MM.1S (cell line): ENCODE measurements at places on chromosomes 7 and 10.

GRCh38 chr7:139232904-139233303 is 1.9 kb downstream of the UBN2 start:
- no peak for DNase-seq

GRCh38 chr7:115356139-115356746 is 434.3 kb downstream of the MDFIC start:
- peak; percentile 34 for DNase-seq

DNA sequence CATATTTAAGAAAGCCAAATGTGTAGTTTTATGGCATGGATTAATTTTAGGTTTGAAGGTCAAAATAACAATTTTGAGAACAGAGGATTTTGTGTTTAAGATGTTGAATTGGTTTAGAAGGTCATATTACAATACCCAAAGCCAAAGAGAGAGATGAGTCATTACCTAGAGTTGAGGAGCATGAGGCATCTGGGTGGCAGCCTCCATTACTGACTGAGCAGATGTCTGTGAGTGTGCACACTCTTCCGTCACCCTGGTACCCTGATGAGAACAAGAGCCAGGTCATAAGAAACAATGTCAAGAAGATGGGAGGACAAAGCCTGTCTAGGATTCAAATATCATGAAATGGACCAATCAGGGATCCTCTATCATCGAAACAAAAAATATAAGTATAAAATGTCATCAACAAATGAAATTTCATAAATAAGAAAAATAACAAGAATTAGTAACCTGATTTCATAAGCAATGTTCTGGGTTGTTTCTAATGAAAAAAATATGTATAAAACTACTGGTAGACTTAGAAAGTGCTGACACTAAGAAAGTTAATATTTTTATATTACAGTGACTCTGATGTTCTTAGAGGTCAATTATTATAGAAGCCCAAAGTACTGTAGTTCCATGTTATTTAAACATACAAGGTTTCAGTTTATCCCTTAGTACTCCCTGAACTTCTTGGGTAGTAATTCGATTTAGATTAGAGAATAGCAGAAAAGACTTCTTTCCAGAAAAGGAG is 20.0 kb downstream of the CUBN start:
- DNase-seq: no peak

- DNase-seq: peak; percentile 69
Measured at GRCh38 chr7:131688738-131689661, 132.6 kb upstream of the PODXL start.

GRCh38 chr10:17790651-17791050 is 18.5 kb upstream of the MRC1 start:
- no peak for DNase-seq

DNA sequence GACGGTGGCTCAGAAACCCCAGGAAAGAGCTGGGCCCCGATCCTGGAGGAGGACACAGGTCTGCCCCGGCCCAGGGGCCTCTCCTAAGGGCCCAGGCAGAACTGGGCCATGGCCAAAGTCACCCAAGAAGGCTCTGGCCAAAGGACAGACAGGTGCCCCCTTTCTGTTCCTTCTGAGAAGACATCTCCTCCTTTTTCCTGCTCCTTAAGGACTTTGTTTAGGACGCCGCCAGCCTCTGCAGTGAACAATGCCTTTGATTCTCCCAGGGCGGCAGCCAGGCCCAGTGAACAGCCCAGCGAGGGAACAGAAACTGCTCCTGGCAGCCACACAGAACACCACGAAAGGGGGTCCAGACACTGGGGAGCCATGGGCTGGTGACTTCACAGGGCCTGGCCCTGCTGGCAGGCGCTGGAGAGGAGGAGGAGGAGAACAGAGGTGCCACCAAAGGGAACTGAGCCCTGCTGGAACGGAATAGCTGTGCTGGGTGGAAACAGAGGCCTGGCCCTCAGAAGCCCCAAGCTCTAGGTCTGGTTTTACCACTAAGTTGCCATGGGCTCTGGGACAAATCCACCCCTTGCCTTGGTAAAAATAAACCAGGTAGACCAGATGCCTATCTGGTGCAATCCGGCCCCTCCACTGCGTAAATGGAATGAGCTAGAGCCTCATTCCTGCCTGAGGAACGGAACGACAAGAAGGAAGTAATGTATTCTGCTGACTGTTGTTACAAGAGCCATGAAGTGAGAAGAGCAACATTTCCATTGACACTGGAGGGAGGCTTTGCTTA is 163.3 kb upstream of the RHEB start:
- DNase-seq: no peak
